ENCODE measurements at places on chromosomes 5 and 9.

DNA sequence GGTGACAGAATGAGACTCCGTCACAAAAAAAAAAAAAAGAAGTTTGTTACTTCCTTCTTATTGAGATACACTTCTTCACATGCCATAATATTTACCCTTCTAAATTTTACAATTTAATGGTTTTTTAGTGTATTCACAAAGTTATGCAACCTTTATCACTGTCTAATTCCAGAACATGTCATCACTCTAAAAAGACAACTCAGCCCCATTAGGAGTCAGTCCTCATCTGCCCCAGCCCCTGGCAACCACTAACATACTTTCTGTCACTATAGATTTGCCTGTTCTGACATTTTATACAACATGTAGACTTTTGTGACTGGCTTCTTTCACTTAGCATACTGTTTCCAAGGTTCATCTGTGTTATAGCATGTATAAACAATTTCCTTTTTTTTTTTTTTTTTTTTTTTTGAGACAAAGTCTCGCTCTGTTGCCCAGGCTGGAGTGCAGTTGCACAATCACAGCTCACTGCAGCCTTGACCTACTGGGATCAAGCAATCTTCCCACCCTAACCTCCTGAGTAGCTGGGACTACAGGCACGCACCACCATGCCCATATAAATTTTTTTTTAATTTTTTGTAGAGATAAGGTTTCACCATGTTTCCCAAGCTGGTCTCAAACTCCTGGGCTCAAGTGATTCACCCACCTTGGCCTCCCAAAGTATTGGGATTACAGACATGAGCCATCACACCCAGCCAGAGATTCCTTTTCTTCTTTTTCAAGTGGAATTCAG, 18.0 kb downstream of the AQP3 start:
- no peak for DNase-seq

DNA sequence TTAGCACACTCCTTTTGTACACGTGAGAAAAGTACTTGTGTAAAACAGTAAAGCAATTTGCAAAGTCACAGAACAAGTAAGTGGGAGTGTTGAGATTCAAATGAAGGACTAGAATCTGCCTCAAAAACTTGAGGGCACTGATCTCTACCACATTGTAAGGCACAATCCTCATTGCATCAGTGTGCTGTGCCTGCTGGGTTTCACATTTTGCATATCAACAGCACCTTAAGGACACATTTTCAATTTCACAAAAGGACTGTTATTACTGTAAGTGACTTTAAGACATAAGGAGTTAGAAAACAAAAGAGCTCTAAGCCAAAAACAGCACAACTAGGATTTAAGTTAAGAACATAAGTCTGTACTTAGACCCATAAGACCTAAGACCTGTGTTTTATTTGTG, 44.7 kb upstream of the HK3 start:
- DNase-seq = no peak

DNA sequence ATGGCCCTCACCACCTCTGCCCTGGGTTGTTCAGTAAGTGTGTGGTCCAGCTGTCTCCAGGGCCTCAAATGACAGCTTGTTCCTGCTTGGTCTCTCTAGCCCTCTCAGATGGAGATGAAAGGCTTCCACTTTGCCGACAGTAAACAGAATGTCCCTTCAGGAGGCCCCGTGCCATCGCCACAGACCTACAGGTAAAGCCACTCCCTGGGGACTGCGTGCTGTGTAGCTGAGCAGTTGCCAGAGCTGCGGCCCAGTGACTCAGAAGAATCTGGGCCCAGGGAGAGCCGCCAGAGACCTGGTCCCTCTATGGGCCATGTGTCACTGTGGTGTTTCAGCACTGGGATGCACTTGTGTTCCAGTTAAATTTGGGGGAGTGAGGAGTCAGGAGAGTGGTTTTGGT, 10.6 kb upstream of the POMT1 start:
- no peak for DNase-seq

GRCh38 chr5:17216974-17217492, 398 bp upstream of the BASP1 start:
- no peak for DNase-seq

DNA sequence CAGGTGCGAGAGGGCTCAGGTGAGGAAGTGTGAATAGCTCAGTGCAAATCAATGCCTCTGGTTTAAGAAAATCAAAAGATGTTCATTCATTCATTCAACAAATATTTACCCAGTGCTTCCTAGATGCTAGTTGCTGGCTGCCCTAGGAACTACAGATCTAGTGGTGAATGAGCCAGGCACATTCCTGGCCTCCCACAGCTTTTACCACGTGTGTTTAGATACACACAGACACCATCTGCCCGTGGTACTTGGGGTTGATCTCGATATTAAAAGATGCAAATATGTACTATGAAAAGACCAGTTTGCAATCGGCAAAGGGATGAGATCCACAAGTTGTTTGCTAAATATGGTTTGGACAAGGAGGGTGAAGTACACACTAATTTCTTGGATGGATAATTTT, 78.2 kb downstream of the GTF3C4 start:
- no peak for DNase-seq

DNA sequence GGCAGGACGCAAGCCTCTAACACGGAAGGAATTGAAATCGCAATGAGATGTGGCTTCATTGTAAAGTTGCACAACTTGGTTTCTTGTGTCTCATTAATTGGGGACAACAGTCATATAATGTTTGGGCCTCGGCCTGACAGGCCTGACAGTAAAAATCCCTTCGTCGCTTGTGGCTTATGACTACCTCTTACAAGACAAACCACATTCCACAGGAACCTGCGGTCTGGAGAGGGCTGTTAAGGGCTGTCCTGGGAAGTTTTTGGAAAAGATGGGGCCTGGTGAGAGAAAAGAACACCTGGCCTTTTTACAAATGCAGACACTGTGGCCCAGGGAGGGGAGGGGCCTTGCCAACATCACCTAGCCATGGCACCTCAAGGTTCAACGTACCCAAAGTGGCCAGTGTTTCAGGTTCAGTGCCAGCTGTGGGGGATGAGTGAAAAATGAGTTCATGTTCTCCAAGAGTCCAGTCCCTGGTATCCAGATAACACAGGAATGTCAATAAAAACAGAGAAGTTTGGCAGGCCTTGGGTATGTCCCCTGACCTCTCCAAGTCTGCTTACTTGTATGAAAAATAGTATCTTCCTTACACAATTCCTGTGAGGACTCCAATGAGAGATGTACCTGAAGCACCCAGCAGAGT, 22.2 kb downstream of the SHB start:
- no peak for DNase-seq

GRCh38 chr5:38453506-38453905, 102.9 kb downstream of the LIFR start:
- no peak for DNase-seq

DNA sequence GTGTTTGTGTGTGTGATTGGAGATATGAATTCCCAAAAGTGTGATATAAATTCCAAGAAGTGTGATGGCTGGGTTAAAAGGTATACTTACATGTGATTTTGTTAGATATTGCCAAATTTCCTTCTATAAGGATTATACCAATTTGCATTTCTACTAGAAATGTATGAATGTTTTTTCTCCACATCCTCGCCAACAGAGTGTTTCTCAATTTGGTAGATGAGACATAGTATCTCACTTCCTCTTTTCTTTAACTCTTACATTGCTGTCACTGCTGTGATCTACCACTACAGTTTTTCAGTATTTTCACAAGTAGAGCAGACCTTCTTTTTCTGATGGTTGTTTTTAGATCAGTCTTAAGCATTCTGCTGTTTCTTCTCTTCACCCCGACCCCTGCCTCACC, 111.3 kb downstream of the FER start:
- no peak for DNase-seq

DNA sequence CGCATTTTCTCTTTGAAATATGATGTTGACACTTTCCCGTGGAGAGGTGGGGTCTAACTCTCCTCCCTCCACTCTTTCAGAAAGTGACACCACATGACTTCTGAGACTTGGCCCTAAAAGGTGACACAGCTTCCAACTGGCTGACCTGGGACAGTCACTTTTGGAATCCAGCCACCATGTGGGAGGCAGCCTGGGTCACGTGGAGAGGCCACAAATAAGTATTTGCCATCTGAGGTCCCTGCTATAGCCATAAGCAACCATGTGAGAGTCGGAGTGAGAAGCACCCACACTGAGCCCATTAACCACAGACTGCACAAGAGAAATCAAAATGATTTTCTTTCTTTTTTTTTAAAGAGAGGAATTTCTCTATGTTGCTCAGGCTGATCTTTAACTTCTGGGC, 4.1 kb upstream of the PHYKPL start:
- no peak for DNase-seq

- DNase-seq = no peak
Measured at GRCh38 chr5:86439593-86440110, 178.1 kb upstream of the COX7C start.

- no peak for DNase-seq
Measured at GRCh38 chr5:150598006-150598405, 42.5 kb upstream of the SYNPO start.

GRCh38 chr5:61322738-61323725, 9.0 kb upstream of the ZSWIM6 start:
- DNase-seq = no peak

DNA sequence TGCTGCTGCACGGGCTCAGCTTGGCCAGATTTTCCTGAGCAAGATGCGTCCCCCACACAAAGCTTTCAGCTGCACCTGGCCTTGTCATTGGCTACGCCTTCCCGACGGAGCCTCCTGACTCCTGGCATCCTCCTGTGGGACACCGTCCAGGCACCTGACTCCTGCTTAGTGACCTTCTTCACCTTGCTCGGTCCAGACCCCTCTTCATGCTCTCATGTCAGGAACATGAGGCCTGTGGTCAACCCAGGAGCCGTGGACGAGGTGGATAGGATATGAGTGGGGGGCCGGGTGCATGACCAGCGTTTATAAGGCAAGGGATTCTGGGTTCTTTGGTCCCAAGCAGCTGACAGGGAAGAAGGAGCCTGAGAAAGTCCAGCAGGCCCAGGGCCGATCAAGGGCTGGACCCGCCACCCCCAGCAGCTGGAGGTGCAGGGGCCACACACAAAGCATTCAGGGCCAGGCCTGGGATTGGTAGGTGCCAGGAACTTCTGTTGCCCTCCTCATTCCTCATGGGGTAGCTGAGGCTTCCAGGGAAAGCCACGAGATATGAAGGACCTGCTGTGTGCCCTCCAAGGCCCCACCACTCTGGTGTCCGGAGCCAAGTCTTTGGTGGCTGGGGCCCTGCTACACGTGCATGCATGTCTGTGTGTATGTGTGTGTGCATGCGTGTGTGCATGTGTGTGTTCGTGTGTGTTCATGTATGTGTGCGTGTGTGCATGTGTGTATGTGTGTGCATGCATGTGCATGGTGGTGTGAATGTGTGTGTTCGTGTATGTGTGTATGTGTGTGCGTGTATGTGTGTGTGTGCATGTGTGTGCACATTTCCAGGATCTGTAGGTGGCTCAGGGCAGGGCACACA, 34.9 kb downstream of the SLC6A3 start:
- no peak for DNase-seq

DNA sequence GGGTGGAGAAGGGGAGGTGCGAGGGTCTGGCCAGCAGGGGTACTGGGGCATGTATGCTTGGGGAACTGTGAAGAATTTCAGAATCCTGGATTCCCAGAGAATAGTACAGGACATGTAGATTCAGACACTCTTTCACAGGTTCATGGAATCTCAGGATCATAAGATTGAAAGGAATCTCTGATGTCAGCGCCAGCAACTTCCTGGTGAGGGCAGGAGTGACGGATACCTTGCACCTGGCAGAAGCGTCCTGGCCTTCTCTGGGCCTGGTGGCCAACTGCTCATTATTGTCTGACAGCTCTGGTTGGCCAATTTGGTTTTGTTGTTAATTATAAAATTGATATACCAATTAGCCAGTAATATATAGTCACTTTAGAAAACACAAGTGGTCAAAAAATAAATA, 6.9 kb downstream of the GM2A start:
- DNase-seq = no peak

GRCh38 chr9:36341936-36342577, 58.0 kb downstream of the RNF38 start:
- no peak for DNase-seq

- no peak for DNase-seq
Measured at GRCh38 chr5:80216753-80217596, 38.9 kb downstream of the SERINC5 start.

DNA sequence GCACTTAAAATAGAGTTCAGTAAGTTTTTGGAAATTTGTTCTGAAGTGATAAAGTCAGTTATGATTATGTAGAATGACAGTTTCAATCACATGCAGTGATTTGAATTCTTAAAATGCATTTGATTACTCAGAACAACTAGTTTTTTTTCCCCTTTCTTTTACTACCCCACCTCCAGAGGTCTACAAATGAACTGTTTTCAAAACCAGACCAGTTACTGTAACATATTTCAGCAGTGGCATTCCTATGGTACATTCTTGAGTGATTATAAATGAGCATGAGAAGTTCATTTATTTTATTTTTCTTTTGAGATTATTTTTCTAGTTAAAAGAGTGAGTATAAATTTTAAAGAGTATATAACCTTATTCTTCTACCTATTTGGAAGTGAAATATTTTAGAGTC, 71.6 kb downstream of the NNT start:
- DNase-seq = no peak

DNA sequence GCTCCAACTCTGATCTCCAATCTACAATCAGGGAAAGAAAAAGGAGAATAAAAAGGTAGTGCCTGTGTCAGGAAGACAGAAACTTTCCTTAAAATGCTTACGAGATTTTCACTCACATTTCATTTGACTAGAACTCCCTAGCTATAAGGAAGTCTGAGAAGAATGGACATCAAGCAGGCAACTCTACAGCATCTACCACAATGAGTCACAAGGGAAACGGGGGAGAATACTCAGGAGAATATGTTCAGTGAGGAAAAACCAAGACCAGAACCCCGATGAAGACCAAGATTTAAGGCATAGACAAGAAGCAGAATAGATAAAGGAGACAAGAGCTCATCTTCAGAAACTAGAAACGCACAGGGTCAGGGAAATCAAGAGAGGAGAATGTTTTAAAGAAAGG, 9.0 kb upstream of the SETD9 start:
- DNase-seq = no peak

GRCh38 chr5:139058121-139058520, 140.0 kb downstream of the SIL1 start:
- DNase-seq = no peak

GRCh38 chr9:134461426-134461982, 135.2 kb downstream of the RXRA start:
- DNase-seq = no peak

DNA sequence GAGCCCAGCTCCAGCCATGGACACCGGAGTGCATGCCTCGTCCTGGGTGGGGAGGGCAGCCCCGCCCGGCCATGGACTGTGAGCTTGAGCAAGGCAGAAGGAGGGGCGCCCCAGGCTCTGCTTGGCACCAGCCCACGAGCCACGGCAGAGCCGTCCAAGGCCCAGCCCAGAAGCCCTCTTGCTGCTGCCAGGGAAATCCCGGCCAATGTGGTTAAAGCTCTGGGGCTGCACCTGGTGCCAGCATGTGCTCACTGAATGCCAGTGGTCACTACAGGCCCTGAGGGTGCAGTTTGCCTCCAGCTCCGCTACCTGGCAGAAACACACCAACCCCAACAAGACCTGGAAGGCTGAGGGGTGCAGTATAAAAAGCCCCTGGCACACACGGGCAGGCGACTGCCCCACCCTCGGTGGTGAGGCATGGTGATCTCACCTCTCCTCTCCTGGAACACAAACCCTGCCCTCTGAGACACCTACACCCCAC, 11.8 kb downstream of the BRD3 start:
- no peak for DNase-seq
